ENCODE measurements at places on chromosomes 2 and 18.

- no peak for DNase-seq
These were observed 67.6 kb downstream of the SDC1 start for GRCh38 chr2:20157193-20157891.

DNA sequence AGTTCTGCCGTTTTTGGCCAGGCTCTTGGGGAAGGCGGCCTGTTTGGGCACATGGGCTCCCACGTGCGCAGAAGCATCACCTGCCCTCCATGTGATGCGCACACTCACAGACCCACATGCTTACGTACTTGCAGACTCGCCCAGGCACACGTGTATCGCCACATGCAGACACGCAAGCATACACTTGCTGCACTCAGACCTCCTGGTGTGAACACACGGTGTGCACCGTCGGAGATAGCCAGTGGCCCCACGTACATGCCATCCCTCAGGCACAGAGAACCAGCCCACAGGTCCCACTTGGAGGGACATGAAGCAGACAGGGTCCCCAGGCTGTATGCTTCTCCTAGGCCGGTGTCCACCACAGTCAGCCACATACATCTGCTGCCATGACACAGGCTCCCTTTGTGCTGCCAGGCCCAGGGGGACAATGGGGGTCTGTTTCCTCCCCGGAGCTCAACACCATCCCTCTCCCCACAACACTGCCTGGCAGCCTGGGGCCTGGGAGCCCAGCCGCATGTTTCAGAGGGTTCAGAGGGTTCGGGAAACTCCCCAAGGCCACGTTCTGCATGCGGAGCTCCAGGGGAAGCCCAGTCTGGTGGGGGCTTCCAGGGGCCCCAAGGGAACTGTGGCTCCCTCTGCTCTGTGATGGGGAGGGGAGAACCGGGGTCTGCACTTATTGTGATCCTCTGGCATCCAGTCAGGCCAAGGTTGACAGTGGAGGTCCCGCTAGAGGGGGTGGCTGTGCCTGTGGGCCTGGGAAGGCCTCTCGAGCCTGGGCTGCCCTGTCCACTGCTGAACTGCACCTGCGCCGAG, 208.1 kb upstream of the HAAO start:
- DNase-seq = no peak

GRCh38 chr2:229943770-229944449, 21.6 kb downstream of the FBXO36 start:
- DNase-seq = peak; percentile 4

DNA sequence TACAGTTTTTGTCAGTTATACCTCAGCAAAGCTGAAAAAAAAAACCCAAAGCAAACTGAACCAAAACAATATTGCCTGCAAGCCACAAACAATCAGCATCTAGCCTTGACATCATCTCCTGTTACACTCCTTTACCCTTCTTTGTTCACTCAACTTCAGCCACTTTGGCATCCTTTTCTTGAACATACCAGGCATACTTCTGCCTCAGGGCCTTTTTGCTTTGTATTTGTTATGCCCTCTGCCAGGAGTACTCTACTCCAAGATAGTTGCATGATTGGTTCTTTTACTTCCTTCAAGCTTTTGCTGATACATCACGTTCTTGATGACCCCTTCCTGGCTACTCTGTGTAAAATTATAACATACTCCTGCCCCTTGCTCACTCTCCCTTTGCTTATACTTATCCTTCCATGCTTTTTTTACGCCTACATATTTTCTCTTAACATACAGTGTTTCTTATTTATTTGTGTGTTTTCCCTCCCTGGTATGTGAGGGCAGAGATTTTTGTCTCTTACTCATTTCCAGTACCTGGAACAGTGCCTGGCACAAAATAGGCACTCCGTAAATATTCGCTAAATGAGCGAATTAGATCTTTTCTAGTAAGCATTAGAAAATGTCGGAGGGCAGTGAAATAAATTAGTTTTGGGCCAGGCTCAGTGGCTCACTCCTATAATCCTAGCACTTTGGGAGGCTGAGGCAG, 12.7 kb downstream of the ABI2 start:
- DNase-seq = peak; percentile 91

GRCh38 chr2:62706721-62707521, 1.4 kb downstream of the EHBP1 start:
- no peak for DNase-seq

DNA sequence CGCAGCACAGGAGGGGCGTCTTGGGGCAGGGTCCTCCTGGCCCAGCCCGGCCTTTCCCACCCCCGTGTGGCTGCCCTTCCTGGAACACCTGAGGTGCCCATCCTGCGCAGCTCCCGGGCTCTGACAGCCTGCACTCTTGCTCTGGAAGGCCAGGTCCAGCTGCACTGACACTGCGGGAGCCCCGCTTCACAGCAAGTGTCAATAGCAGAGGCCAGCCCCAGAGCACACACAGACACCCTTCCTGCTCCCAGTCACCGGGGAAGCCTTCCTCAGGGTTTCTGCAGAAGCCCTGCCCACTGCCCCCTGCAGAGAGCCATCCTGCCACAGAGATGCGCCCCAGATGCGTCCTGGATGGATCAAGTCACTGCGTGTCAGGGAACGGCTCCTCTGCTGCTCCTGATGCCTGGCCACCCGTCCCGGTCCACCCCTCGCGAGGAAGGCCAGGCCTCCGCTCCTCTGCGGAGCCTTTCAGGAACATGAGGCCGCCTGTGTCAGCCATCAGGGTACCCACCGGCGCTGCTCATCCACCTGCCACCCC, 519.2 kb upstream of the MYT1L start:
- no peak for DNase-seq

- no peak for DNase-seq
These were observed 120.0 kb upstream of the FAM98A start for GRCh38 chr2:33719067-33719466.

DNA sequence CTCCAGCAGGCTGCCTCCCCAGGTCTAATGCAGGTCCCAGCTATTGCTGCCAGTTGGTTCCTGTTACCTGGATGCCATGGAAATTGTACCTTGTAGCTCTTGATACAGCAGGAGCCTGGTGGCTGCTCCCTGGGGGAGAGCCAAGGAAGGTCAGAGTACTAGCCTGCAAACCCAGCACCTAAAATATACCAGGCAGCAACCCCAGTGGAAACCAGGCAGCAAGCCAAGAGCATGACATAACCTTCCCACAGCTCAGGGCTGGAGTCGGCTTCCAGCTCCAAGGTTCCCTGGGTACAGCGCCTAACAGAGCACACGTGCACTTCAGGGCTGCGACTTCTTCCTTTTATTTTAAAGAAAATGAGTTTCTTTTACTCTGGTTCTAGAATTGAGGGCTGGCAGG, 30.3 kb downstream of the TNP1 start:
- DNase-seq = peak; percentile 24

DNA sequence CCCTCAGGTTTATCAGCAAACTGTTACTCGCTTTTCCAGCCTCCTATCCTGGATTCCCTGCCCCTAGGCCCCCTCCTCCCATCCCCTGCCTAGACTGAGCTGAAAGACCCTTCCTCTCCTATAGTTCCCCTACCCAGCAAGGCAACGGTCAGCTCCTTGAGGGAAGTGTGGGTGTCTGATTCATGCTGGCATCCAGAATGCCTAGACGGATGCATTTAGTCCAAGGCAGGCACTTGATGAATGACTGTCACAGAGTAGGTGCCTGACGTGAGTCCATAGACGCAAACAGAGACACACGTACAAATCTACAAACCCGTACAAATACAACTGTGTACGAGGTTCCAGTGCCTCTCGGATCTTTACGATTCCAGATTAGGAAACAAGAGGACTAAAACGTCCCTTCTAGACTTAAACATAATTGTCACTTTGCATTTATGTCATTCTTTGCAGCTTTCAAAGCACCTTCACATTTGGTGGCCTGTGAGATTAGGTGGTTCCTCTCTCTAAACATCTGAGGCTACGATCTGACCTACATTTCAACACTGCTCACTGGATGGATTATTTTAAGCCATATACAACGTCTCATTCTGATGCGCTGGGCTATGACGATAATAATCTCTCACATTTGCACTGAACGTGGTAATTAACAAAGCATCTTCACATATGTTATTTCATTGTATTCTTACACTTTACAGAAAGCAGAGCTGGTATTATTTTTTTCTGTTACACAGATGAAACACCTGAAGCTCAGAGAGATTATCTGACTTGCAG, 36.7 kb downstream of the DNMT3A start:
- no peak for DNase-seq

GRCh38 chr2:53826030-53826410, 33.7 kb downstream of the GPR75 start:
- DNase-seq = no peak

- DNase-seq = no peak
These were observed 579 bp downstream of the LOXL3 start for GRCh38 chr2:74552914-74553811.

- no peak for DNase-seq
These were observed 262.8 kb downstream of the KCNE4 start for GRCh38 chr2:223314811-223315210.

DNA sequence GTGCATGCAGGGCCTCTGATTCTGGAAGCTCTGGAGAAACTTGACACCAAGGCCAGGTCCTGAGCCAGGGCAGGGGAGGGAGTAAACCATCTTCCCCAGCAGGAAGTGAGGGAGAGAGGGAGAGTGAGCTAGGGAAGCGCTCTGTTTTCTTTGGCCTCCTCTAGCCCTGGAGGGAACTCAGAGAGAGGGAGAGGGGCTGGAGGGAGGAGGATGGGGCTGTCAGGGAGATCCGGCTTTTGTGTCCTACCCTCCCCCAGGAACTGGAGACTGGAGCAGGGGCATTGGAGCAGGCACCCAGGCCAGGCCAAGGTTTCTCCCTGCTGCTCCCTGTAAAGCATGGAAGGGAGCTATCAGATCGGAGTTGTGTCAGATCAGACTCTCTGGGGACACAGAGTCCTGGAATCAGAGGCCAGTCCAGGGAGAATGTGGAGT, 22.7 kb upstream of the PKDCC start:
- DNase-seq = peak; percentile 94

DNA sequence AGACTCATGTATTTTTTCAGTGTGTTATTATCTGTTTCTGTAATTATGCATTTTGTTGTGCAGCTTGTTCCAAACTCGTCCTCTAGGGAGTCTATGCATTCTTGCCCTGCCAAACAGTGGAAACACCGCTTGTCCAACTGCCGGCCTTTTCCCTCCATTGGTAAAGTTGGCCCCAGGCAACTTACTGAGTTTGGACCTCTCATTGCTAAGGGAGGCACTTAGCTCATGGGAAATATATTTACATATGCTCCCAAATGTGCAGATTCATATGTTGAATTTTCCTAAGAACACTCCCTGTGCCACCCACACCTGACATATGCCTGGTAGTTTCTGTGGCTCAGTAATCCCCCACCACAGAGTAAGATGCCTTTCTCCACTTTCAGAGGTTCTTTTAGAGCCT, 98.0 kb downstream of the TMEM185B start:
- no peak for DNase-seq

DNA sequence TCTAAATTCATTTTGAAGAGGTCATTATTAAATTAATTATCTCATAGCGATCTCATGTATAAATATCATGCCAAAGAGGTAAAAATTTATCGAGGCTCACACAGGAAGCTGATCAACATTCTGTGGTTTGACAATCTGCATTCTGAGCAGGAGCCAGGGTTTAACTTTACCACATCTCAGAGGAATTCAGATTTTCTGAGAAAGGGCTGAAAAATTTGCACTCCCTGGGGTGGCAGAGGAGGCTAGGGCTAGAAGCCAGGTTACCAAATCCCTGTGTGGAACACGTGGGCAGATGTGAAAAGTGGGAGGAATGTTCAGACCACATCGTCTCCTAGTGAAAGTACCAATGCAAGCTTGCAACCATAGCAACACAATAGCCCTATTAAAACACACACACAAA, 63.5 kb upstream of the CTLA4 start:
- peak; percentile 99 for DNase-seq

GRCh38 chr2:154374416-154374815, 324.1 kb upstream of the KCNJ3 start:
- DNase-seq = no peak

GRCh38 chr2:202479090-202479489, 103.0 kb downstream of the BMPR2 start:
- no peak for DNase-seq

- no peak for DNase-seq
These were observed 199.6 kb downstream of the BCL11A start for GRCh38 chr2:60353863-60354262.

DNA sequence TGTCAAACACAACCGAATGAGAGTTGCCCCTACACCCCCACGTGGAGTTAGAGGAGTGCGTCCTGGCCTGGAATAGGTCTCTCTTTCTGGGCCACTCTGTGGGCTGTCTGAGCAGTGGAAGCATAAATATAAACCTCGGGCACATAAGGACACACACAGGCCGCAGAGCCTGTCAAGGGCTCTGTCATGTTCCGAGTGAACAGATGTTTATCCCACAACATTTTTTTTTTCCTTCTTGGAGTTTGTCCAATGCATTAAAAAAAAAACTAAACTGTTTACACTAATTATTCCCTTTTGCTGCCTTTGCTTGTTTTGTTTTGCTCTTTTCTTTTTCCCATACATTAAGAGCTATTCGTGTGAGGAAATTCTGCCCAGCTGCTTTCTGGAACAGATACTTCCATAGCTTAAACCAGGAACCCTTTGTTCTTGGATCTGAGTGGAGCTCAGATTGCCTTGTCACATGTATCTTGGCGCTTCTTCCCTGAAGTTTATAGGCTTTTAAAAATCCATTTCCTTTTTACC, 228.3 kb upstream of the FOSL2 start:
- DNase-seq = peak; percentile 18

DNA sequence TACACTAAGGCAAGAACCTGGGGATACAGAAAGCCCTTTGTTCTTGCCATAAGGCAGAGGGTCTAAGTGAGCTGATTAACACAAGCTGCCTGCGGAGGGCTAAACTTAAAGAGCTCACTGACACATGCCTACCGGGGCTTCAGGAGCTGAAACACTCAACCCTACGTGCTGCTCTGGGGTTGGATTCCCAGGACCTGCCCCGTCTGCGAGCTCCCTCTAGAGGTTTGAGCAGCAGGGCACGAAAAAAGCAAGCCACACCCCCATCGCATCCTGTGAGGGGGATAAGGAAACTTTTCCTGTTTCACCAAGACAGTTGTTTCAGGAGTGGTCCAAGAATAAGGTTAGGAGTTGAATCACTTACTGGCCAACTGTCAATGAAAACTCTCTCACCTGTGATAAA, 562.1 kb downstream of the TMX3 start:
- no peak for DNase-seq

GRCh38 chr18:26434887-26435286, 113.5 kb downstream of the KCTD1 start:
- DNase-seq = no peak

- DNase-seq = peak; percentile 30
These were observed 496.9 kb downstream of the EPHA4 start for GRCh38 chr2:221075203-221075602.

- DNase-seq = peak; percentile 47
These were observed 2.0 kb upstream of the CAPN10 start for GRCh38 chr2:240584486-240585031.

GRCh38 chr2:54455563-54456361, at the start of gene SPTBN1:
TSS of gene SPTBN1 (plus strand) at chr2:54456327. CDS start at chr2:54526419, 70,092 bp downstream.
- DNase-seq = peak; percentile 94

- peak; percentile 46 for DNase-seq
These were observed 60.5 kb upstream of the ST3GAL5 start for GRCh38 chr2:85949280-85949679.

GRCh38 chr18:80124131-80124530, 15.1 kb downstream of the ADNP2 start:
- no peak for DNase-seq

GRCh38 chr18:49876536-49876935, 63.2 kb upstream of the ACAA2 start:
- DNase-seq = peak; percentile 9

Measured in fibroblast of pulmonary artery (primary cell).